ENCODE measurements at places on chromosomes 16 and 17. TPM values are rescaled to one million over a fixed set of nuclear protein-coding genes. Genes with fewer than 3 reads are reported as not detected.

Gene DUS2
- total RNA-seq: 29.2 TPM

Gene NPIPA3
- 2.1 TPM for total RNA-seq

Gene HAP1
- total RNA-seq: not detected

Gene MIEF2
- total RNA-seq: 6.8 TPM

Gene POLR2A
- 180 TPM for total RNA-seq

Gene CTRB2
- total RNA-seq: not detected

Gene KRT13
- total RNA-seq: not detected

Gene TP53TG3D
- not detected for total RNA-seq

Gene KRT222
- not detected for total RNA-seq
